ENCODE measurements at places on chromosomes 11 and 22.

DNA sequence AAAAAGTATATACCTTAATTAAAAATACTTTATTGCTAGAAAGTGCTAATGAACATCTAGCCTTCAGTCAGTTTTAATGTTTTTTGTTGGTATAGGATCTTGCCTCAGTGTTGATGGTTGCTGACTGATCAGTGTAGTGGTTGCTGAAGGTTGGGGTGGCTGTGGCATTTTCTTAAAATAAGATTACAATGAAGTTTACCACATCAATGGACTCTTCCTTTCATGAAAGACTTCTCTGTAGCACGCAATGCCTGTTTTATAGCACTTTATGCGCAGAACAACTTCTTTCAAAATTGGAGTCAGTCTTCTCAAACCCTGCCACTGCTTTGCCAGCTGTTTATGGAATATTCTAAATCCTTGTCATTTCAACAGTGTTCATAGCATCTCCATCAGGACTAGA is 50.6 kb downstream of the LDLRAD3 start:
- DNase-seq: no peak

GRCh38 chr11:76288166-76288980 is 82.1 kb upstream of the WNT11 start:
- DNase-seq: no peak

- DNase-seq: no peak
These were observed 43.8 kb upstream of the RTL6 start for GRCh38 chr22:44541671-44542319.

GRCh38 chr11:79098146-79098545 is 342.7 kb downstream of the TENM4 start:
- DNase-seq: no peak

- no peak for DNase-seq
These were observed 7.8 kb downstream of the WT1 start for GRCh38 chr11:32427616-32427934.

GRCh38 chr11:103053997-103054396 is 38.0 kb downstream of the DCUN1D5 start:
- no peak for DNase-seq

- no peak for DNase-seq
These were observed 1.9 kb downstream of the OR52M1 start for GRCh38 chr11:4546878-4547277.

DNA sequence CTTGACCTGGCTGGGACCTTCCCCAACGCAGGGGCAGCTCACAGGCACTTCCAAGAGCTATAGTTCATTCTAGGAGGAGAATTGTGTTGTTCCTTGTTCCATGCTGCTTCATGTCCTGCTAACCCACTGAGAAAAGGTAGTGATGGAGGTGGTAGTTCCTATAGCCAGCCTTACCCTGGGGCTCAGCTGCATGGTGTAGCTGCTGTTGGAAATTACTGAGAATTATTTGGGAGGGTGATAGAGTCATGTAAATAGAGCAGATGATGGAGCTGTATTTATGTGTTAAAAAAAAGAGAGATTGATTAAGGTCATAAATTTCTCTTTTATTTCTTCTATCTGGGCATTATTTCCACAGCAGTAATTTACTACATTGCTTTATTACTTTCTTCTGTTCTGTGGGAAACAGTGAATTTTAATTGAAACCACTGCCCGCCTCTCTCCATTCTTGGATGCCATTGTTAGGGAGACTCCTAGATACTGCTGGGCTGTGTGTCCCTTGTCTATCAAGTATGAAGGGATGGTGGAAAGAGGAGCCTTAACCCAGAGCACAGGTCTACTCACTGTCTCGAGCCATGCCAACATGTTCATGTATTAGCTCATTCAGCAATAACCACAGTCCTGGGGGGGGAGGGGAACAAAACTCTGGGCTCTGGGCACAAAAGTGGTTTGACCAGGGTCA is 309.2 kb downstream of the FAT3 start:
- DNase-seq: no peak

GRCh38 chr11:28863422-28863821 is 755.2 kb downstream of the METTL15 start:
- DNase-seq: no peak
